Cortex of kidney (tissue), 1 donor: ENCODE measurements at places on chromosomes 1 and 21.

DNA sequence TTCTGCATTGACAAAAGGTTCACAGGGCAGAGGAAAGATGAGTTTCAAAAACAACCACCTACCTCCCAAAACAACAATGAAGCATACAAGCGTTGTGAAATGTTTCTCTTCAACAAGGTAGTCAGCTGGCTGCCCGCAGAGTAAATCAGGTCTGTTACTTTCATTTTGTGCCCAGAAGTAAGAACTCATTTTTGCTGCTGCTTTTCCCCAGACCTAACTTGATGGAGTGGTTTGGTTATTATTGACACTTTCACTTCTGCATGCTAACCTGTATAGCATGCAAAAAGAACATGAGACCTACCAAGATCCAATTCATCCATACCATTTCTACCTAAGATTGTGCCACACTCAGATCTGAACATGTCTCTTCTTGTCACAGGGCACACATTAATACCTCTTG, 1.3 kb downstream of the SLC9C2 start:
- no peak for DNase-seq

GRCh38 chr1:231935856-231936255, 309.3 kb downstream of the DISC1 start:
- DNase-seq = no peak

- DNase-seq = no peak
These were observed 799.5 kb downstream of the LTN1 start for GRCh38 chr21:28193189-28193588.

DNA sequence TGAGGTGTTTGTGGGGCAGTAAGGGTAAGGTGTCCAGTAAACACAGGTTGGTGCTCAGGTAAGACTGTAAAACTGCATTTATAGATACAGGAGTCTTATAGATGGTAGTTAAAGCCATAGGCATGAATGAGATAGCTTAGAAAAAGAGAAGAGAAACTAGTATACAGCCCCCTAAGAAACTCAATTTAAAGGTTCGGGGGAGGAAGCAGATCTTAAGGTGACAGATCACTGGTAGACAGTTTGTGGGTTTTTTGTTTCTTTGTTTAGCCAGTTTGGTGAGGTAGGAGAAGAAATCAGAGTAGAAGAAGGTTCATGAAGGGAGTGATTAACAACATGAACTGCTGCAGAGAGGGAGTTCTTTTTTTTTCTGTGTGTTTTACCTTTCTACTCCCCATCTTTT, 6.1 kb upstream of the AGO3 start:
- no peak for DNase-seq

DNA sequence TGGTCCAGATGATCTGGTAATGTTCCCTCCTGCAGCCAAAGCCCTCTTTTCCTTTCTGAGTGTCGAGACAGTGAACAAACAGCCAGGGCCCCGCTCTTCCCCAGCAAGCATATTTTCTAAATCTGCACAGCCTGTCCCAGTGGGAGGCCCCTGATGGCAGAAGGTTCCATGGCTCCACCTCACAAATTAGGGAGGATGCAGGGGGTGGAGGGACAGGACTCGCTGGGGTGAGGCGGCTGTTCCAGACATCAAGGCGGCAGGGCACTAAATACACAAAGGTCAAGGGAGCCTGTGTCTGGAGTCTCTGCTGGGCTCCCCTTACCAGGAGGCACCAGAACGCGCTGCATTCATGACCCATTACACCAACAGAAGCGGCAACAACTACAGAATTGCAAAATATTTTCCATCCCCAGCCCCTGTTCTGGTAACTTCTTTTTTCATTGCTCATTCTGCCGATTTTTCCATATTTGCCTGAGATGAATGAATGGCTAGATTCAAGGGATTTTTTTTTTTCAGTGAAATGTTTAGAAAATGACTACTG, 27.0 kb upstream of the PRELP start:
- DNase-seq = no peak

- no peak for DNase-seq
These were observed 5.4 kb downstream of the CDKN2C start for GRCh38 chr1:50975436-50975835.

DNA sequence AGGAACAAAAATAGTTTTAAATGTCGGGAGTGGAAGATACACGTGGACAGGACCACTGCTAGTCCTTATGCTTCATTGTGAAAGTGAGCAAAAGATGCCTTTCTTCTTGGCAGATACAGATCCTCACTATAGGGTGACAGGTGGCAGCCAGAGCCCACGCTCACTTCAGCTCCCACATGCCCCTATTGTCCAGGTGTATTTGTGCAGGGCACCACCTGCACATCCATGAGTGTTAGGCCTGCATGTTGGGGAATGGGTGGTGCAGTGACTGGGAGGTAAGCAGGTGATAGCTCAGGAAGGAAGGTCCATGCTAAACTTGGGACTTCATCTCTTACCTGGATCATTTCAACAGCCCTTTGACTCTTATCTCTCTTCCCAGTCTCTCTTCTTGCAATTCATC, 27.4 kb downstream of the SLC5A9 start:
- no peak for DNase-seq

DNA sequence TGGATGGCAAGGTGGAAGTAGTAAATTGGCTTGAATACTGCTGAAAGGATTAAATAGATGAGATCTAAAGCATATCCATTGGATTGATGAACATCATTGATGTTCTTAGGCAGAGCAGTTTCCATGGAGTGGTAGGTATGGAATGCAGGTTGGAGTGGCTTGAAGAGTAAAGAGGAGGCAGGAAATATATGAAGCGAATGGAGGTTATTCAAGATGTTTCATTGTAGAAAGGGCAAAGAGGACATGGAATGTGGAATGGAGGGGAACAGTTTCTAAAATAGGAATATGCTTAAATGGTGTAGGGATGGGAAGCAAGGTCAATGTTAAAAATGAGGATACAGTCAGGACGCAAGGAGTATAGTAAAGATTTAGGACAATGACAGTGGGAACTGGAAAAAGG, 6.1 kb downstream of the OSBPL9 start:
- DNase-seq = no peak

- no peak for DNase-seq
These were observed 425.8 kb upstream of the CAMK1G start for GRCh38 chr1:209157546-209158249.
